Bronchial epithelial cell (primary cell): ENCODE measurements at places on chromosomes 6 and 20.

DNA sequence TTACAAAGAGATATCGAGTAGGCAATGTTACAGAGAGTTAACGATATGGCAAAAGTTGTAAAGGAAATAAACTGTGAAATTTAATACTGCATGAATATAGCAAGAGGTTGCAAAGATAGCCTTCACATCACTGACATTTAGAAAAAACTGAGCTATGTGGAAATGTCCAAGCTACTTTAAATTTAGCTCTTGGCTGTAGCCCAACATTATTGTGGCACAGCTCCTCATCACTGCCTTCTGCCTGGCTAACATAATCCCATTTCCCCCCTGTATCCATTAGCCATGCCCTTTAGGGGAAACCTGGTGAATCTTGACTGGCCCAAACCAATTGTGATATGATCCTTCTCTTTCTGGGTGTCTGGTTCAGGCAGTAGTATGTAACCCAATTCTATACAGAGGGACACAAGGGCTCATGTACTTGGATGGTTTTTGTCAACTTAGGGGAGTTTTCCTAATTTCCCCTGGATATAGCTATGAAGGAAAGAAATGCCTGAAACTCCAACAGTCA, 115.4 kb downstream of the PFDN4 start:
- no peak for DNase-seq

DNA sequence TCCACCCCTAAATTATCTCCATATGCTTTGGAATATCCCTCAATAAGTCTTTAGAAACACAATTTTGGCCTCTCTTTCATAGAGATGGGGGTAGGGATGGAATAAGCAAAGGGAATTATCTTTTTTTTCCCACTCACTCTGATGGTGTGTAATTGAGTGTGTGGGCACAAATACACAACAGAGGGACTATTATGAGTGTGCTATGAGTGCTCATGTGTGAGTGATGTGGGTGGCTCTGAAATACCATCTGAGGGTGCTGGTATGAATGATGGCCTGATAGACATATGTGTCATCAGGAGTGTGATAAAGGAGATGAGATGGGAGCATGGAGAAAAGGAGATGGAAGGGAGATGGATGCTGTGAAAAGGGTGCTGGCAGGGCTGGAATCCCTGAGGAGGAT, 35.6 kb downstream of the GSS start:
- DNase-seq, result no peak

- DNase-seq, result peak; percentile 97
These were observed 236.1 kb downstream of the BMP2 start for GRCh38 chr20:7003598-7003997.

- peak; percentile 19 for DNase-seq
These were observed 261.0 kb upstream of the RIN2 start for GRCh38 chr20:19497064-19497463.

DNA sequence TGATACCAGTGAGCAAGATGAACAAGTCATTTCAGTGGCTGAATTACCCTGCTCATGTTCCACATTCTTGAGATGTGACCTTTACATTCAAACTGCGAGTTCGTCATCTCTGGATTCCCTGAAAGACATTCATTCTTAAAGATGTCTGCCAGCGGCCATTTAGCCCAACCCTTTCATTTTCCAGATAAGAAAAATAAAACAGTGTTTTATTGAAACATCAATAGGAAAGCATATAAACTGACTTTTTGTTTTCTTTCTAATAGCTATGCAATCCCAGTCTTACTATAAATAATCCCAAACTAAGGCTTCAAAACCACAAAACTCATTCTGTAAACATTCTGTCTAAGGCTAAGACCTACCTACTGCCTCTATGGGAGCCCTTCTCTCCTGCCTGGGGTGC, 134.0 kb downstream of the SAMD5 start:
- no peak for DNase-seq

DNA sequence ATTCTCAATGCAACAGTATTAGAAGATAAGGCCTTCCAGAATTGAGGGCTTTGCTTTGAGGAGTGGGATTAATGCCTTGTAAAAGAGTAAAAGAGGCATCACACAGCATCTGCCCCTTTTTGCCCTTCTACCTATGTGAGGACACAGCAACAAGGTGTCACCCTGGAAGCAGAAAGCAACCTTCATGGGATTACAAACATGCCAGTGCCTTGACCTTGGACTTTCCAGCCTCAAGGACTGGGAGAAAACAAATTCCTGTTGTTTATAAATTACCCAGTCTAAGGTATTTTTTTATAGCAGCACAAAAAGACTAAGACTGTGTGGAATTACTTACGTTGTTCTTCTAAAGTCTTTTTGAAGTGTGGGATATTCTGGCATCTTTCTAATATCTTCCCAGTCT, 150.0 kb upstream of the SLC22A16 start:
- no peak for DNase-seq

DNA sequence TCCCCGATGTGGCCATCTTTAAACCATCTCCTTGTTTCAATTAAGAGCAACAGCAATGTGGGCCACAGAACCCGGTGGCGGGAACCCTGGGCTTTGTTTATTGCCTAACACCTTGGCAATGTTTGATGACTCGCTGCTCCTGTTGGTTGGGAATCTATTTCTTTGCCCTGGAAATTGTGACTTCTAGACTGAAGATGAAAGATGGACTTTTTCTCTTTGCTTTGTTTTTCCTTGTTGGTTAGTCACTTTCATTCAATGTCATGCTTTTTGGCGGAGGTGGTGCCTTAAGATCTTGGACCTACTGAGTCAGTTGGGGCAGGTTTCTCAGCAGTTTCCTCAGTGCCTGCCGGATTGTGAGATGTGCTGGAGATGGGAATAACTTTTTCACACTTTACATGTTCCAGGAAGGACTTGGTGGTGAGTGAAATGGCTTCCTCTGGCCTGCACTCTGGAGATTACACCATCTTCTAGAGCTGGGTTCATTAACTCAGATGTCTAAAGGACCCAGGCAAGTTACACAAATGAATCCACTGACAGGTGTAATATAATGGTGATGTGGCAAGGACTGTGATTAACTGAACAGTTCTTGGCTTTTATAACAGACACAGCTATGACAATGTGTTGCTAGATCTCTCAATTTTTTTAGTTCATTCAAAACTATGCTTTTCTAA, 56.3 kb downstream of the TSHZ2 start:
- peak; percentile 22 for DNase-seq

DNA sequence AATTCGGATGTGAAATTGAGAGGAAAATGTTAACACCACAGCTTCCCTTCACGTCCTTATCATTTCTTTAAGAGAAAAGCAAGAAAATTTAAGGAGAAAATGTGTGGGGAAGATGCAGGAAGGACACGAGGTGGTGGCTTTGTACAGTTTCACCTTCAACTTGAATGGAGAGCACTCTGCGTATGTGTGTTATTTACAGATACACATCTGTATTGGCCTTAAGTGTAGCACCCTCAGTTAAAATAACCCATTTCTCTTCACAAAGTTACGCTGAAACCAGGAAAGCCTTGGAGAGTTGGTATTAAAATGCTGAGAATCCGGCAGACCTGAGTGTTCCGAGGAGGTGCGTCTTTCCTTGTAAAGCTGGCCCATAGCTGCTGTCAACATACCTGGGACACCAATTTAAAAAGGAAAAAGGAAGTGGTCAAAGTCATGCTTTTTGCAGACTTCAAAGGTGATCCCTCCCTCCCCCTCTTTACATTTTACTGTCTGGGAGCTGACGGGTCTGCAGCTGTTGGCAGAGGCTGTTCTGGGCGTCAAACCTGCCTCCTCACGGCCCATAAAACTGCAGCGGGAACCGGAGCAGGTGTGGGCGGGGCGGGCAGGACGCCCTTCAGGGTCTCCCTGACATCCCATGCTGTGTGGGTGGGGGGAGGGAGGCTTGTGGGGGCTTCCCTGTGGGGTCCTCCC, 61.3 kb upstream of the TBXT start:
- DNase-seq, result no peak

DNA sequence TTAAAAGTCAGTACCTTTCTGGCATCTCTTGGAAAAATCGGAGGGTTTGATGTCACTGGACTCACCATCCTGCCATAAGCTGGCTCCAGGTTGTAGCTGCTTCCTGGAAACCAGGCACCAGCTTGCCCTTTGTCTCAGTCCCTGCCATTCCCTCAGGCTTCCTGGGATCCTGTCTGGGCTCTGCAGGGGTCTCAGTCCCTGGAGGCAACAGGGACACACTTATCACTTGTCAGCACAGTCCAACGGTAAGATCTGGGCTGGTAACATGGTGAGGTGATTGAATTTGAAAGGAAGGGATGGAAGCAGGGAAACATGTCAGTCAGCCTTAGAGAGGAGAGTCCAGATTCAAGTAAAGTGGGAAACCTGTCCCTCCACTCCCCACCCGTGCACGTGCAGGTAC, 147.6 kb upstream of the ECI2 start:
- DNase-seq, result no peak

GRCh38 chr20:19347943-19348456, 135.6 kb downstream of the SLC24A3 start:
- no peak for DNase-seq

- peak; percentile 63 for DNase-seq
These were observed 2.5 kb downstream of the RBM39 start for GRCh38 chr20:35739294-35740163.

- DNase-seq, result no peak
These were observed 104.9 kb downstream of the TFAP2C start for GRCh38 chr20:56733967-56734366.

DNA sequence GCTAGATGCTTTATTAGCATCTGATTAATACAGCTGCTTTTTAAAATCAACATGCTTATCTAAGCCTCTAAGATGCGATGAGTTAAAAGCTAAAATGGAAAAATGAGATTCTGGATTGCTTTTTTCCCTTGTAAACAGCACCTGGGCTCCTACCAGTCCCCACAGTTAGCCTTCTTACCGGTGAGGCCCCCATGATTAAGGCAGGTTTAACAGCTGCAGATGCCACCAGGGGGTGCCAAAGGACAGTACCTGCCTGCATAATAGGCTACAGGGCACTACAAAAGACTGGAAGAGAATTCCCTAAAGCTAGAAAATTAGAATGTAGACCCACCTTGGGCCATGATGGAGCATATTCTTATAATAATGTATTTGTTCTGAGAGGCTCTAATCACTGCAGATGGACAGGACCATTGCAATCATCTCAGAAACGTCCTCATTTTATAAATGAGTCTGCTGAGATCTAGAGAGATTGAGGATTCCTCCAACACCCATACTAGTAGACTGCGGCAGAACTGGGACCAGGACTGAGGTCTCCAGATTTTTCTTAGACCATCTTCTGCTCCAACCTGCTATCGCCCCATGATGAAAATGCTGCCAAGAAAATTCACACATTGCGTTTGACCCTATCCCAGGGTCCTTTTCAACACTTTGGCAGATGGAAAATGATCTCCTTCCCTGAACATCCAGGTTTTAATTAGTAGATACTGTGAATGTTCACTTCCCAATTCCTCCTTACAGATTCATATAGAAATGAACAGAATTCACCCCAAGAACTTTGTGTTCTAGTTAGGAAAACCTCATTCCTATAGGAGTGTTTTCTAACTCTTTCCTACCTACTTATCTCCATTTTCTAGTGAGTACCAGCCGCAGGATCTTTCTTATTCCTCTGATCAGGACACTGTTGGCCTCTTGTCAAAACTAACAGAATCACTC, 148.8 kb downstream of the RPS12 start:
- peak; percentile 66 for DNase-seq

- peak; percentile 95 for DNase-seq
These were observed 42.2 kb upstream of the STXBP5 start for GRCh38 chr6:147161974-147162495.

GRCh38 chr6:6635869-6636268, 47.3 kb downstream of the LY86 start:
- no peak for DNase-seq

GRCh38 chr6:147238164-147238563, 33.9 kb downstream of the STXBP5 start:
- DNase-seq, result no peak
